ENCODE measurements at places on chromosomes 3 and 15.

- H3K4me1 ChIP-seq: peaks cover 19% of the 10 kb centered on the region
- H3K27ac ChIP-seq: no peak overlapping the region
- no peak overlapping the region for H3K4me3 ChIP-seq
- H3K36me3 ChIP-seq: no peaks in the 10 kb centered on the region
- peaks cover 12% of the 10 kb centered on the region for H3K27me3 ChIP-seq
Observed at GRCh38 chr3:157082305-157082982, 77.5 kb downstream of the CCNL1 start.

- no peaks in the 10 kb centered on the region for H3K27me3 ChIP-seq
- no peaks in the 10 kb centered on the region for H3K4me1 ChIP-seq
- no peak overlapping the region for H3K27ac ChIP-seq
- no peak overlapping the region for H3K4me3 ChIP-seq
- H3K36me3 ChIP-seq: no peaks in the 10 kb centered on the region
- DNase-seq: no peak
Observed at GRCh38 chr3:154584041-154584440, 154.1 kb upstream of the GPR149 start.

- no peak overlapping the region for H3K4me3 ChIP-seq
- no peaks in the 10 kb centered on the region for H3K36me3 ChIP-seq
- H3K27ac ChIP-seq: no peak overlapping the region
Observed at GRCh38 chr3:7567160-7567559, 706.2 kb downstream of the GRM7 start.

DNA sequence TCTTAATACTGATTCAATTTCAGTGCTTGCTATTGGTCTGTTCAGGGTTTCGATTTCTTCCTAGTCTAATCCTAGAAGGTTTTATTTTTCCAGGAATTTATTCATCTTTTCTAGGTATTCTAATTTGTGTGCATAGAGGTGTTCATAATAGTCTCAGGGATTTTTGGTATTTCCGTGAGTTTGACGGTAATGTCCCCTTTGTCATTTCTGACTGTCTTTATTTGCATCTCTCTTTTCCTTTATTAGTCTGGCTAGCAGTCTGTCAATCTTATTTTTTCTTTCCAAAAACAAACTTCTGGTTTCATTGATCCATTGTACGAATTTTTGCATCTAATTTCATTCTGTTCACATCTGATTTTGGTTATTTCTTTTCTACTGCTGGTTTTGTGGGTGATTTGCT is 35.2 kb upstream of the CD200R1L start:
- no peak for DNase-seq
- no peaks in the 10 kb centered on the region for H3K36me3 ChIP-seq
- H3K27ac ChIP-seq: no peak overlapping the region
- peaks cover 3% of the 10 kb centered on the region for H3K27me3 ChIP-seq
- H3K4me1 ChIP-seq: no peaks in the 10 kb centered on the region

GRCh38 chr3:36408146-36408545 is 27.8 kb downstream of the STAC start:
- no peaks in the 10 kb centered on the region for H3K4me1 ChIP-seq
- DNase-seq: no peak
- H3K27me3 ChIP-seq: no peaks in the 10 kb centered on the region
- H3K27ac ChIP-seq: no peak overlapping the region

- H3K27me3 ChIP-seq: no peaks in the 10 kb centered on the region
- H3K4me3 ChIP-seq: no peak overlapping the region
- H3K27ac ChIP-seq: no peak overlapping the region
- no peak for DNase-seq
- H3K4me1 ChIP-seq: peaks cover 2% of the 10 kb centered on the region
Observed at GRCh38 chr15:60782316-60782715, 303.4 kb upstream of the ICE2 start.

DNA sequence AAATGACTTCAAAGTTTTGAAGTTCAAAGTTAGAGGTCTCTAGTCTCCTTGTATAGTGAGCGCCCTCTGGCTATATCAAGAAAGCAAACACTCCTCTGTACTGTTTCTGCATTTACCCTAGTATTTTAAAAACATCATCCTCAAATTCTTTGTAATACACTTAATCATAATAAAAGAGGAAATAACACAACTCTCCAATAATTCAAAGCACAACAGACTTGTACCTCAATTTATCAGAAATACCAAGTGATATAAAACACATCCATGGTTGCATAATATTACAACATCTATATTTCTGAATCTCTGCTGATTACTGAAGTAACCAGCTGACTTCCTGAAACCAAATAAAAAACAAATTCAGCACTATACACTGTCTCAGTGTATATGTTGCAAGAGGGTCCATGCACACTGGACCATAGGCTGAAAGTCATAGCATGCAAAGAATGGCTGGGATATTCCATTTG is 12.5 kb downstream of the PLOD2 start:
- H3K36me3 ChIP-seq: no peaks in the 10 kb centered on the region
- H3K27ac ChIP-seq: no peak overlapping the region
- DNase-seq: no peak

- no peak overlapping the region for H3K27ac ChIP-seq
Observed at GRCh38 chr15:70362350-70362749, 264.6 kb upstream of the TLE3 start.

GRCh38 chr15:39132954-39133600 is 447.8 kb upstream of the THBS1 start:
- H3K4me1 ChIP-seq: peaks cover 2% of the 10 kb centered on the region
- H3K4me3 ChIP-seq: no peak overlapping the region
- H3K27ac ChIP-seq: no peak overlapping the region
- H3K27me3 ChIP-seq: peaks cover 2% of the 10 kb centered on the region

- no peak overlapping the region for H3K4me3 ChIP-seq
- no peak for DNase-seq
- H3K27me3 ChIP-seq: no peaks in the 10 kb centered on the region
Observed at GRCh38 chr15:81418891-81419290, 44.9 kb upstream of the TMC3 start.

DNA sequence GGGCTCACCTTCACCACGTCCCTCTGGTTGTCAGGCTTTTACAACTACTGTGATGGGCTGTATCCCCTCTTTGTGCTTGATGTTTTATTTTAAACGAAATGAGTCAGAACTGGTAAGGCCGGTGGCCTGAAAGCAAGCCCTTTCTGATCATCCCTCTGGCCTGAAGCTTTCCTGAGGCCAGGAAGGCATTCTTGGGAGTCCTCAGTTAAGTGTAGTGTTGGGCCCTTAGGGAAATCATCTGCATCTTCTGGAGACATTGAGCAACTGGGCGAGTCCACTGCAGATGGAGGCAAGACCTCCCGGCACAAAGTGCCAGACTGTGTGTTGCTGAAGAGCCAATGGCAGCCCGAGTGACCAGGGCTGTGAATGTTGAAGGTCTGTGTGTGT is 33.0 kb upstream of the AMOTL2 start:
- H3K27me3 ChIP-seq: peaks cover 13% of the 10 kb centered on the region
- no peak overlapping the region for H3K4me3 ChIP-seq

DNA sequence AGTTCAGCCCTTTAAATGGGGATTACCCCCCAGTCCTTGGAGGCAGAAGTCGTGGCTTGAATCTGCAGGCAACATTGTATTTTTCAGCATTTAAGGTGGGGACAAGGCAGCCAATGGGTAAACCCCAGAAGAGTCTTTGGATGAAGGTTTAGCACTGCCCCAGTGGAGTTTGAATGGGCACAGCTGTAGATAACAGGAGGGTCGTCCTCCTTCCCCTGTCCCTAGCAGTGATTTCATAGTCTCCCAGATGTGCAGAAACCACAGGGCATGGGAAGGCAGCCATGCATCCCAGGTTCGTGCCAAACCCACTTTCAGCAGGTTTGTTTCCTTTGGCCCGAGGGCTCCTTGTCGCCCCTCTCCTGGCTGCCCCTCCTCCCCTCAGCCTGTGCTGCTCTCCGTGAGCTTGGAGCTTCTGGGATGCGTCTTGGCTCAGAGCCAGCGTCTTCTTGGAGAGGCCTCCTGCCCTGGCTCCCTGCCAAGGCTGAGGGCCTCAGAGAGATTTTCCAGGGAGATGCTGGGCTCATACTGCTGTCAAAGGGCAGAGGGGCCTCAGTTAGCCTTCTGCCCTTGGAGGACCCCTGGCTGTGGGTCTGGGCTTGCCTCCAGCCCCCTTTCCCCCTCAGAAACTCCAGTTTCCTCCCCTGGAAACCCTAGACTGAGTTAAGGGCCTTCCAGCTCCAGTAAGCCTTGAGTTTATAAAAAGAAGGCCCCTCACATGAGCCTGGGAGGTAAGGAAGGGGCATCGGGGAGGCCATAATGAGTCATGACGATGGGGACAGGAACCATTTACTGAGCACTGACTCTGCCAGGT is 48.9 kb upstream of the POLG start:
- H3K27ac ChIP-seq: no peak overlapping the region
- DNase-seq: no peak
- H3K4me3 ChIP-seq: no peak overlapping the region

GRCh38 chr3:32493437-32494414 is 8.9 kb downstream of the CMTM6 start:
- peaks cover 20% of the 10 kb centered on the region for H3K4me1 ChIP-seq
- no peak for DNase-seq
- no peak overlapping the region for H3K27ac ChIP-seq
- peaks cover 1% of the 10 kb centered on the region for H3K27me3 ChIP-seq

GRCh38 chr3:173617490-173617889 is 219.9 kb downstream of the NLGN1 start:
- no peak overlapping the region for H3K27ac ChIP-seq
- no peaks in the 10 kb centered on the region for H3K36me3 ChIP-seq
- H3K4me1 ChIP-seq: no peaks in the 10 kb centered on the region
- no peak overlapping the region for H3K4me3 ChIP-seq
- no peak for DNase-seq
- H3K27me3 ChIP-seq: peaks cover 2% of the 10 kb centered on the region

- peaks cover 1% of the 10 kb centered on the region for H3K27me3 ChIP-seq
- H3K27ac ChIP-seq: no peak overlapping the region
- H3K36me3 ChIP-seq: no peaks in the 10 kb centered on the region
Observed at GRCh38 chr3:159913712-159914414, 74.8 kb upstream of the IL12A start.

DNA sequence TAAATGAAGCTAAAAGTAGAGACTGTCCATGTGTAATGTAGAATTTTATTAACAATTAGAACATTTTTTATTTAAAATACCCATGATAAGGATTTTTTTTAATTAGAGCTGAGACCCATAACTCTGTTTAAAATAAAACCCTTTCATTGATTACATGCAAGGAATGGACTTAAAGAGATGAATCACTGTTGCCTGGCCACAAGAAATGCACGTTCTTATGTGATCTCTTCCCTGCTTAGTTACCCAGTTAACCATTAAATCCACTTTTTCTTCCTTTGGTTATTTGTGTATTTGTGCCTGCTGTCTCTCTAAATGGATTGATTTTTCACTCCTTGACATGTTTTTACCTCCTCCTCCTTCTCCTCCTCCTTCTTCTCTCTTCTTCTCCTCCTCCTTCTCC is 83.3 kb upstream of the SLITRK3 start:
- no peaks in the 10 kb centered on the region for H3K36me3 ChIP-seq
- H3K4me3 ChIP-seq: no peak overlapping the region
- no peaks in the 10 kb centered on the region for H3K4me1 ChIP-seq
- DNase-seq: no peak
- H3K27ac ChIP-seq: no peak overlapping the region

GRCh38 chr3:185866555-185866954 is 41.7 kb upstream of the IGF2BP2 start:
- no peaks in the 10 kb centered on the region for H3K4me1 ChIP-seq
- H3K27ac ChIP-seq: no peak overlapping the region
- peaks cover 3% of the 10 kb centered on the region for H3K27me3 ChIP-seq
- no peaks in the 10 kb centered on the region for H3K36me3 ChIP-seq
- DNase-seq: no peak

DNA sequence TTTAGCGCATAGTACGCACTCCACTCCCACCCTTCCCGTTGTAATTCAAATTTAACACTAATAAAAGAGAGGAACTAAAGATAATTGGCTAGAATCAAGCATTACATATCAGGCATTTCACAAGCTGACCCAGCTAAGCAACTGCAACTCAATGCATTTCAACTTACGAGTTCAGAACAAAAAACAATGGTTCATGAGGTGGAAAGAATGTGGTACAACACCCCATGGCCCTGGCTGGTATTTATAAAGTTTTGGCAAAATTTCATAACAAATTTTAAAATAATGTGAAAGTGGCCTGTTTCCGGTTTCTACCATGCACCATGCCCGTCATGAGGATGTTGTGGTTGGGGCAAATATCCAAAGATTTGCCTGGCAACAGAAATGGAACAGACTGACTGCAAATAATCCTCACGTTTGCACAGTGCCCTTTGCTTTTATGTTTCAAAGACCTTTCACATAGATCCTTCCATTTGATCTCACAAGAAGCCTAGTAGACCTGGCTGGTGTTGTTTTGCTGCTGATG is 455.3 kb upstream of the NR2F2 start:
- H3K4me3 ChIP-seq: no peak overlapping the region
- no peaks in the 10 kb centered on the region for H3K36me3 ChIP-seq
- DNase-seq: no peak

- H3K4me3 ChIP-seq: no peak overlapping the region
- no peak for DNase-seq
- H3K27ac ChIP-seq: no peak overlapping the region
- peaks cover 11% of the 10 kb centered on the region for H3K36me3 ChIP-seq
- H3K4me1 ChIP-seq: peaks cover 45% of the 10 kb centered on the region
Observed at GRCh38 chr3:172070269-172070668, 30.9 kb downstream of the FNDC3B start.

GRCh38 chr3:18808429-18808828 is 339.9 kb upstream of the KCNH8 start:
- DNase-seq: no peak
- no peak overlapping the region for H3K4me3 ChIP-seq
- H3K4me1 ChIP-seq: no peaks in the 10 kb centered on the region
- H3K27ac ChIP-seq: no peak overlapping the region

DNA sequence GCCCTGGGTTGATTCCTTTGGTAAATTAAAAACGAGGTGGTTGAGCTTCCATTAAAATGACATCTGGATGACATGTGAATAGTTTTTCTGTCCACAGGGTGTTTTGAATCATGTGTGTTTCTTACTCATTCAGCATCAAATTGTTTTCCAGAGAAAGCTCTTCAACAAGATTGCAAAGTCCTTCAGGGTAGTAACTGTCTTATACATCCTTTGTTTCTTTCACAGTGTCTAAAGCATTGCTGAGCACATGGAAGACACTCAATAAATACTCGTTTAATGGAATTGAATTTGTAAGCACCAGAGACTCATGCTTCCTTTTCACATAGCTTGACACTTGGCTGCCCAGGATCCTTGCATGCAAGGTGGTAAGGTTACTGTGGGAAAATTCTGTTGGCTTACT is 223.1 kb upstream of the CNTN6 start:
- no peaks in the 10 kb centered on the region for H3K4me1 ChIP-seq
- no peak overlapping the region for H3K27ac ChIP-seq
- DNase-seq: no peak
- no peaks in the 10 kb centered on the region for H3K27me3 ChIP-seq
- H3K36me3 ChIP-seq: no peaks in the 10 kb centered on the region

- H3K4me3 ChIP-seq: no peak overlapping the region
- no peak overlapping the region for H3K27ac ChIP-seq
- DNase-seq: no peak
- H3K27me3 ChIP-seq: peaks cover 5% of the 10 kb centered on the region
- peaks cover 9% of the 10 kb centered on the region for H3K4me1 ChIP-seq
Observed at GRCh38 chr3:38632989-38633388, 16.5 kb downstream of the SCN5A start.

GRCh38 chr3:168989396-168989795 is 674.1 kb downstream of the MECOM start:
- DNase-seq: no peak
- H3K27me3 ChIP-seq: no peaks in the 10 kb centered on the region
- H3K4me3 ChIP-seq: no peak overlapping the region
- no peaks in the 10 kb centered on the region for H3K36me3 ChIP-seq
- no peak overlapping the region for H3K27ac ChIP-seq

Data from endothelial cell (in vitro differentiated cells).